ENCODE measurements at places on chromosomes 2 and 18.

DNA sequence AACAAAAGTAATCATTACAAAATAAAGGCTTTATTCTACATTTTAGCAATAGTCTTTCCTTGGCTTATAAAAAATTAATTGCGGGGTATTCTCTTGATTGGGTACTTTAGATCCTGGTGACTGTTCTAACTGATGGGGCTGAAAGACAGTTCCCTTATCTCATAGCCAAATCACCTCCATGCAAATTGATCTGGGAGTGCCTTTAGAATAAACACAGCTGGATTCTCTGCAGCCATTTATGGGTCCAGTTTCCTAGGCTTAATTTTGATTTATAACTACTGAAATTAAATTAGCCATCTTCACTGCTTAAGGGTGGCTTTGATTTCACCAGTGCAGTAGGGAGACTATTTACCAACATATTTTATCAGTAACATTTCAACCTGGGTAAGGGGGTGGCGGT is 337.1 kb downstream of the NRXN1 start:
- DNase-seq: no peak

GRCh38 chr2:30249354-30249753 is 18.0 kb downstream of the LBH start:
- DNase-seq: no peak

DNA sequence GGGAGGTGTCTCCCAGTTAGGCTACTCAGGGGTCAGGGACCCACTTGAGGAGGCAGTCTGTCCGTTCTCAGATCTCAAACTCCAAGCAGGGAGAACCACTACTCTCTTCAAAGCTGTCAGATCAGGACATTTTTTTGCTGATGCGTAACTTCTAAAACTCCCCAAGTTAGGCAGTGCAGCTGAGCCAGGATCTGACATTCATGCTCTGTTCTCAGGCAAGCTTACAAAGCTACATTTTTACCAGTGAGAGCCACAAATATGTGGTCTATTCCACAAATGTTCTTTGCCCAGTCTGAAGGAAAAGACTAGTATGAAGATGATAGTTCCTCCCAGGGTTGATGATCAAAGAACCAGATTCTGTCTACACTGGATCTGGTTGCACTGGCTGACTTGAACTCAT is 184.1 kb downstream of the MTCL1 start:
- no peak for DNase-seq

DNA sequence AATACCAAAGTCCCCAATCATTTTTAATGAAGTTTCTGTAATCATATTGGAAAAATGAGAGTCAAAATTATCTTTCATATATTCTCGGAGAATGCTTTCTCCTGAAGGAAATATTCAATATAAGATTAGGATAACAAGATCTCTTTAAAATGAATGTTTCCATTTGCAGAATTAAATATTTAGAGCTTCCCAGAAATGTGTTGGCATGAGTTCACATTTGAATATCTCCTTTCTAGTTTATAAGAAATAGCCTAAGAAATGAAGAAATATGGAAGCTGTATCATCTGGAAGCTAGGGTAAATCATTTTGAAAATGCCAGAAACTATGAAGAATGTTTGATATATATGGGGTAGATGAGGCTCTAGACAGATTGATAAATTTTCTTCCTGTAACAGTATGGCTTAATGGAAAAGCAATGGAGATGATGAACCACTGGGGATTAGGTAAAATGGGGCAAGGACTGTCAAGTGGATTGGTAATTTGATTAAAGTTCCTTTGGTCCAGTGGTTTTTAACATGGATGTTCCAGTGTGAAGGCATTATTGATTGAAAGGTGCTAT is 184.6 kb upstream of the ZNF804A start:
- DNase-seq: no peak

- no peak for DNase-seq
Measured at GRCh38 chr2:42060028-42060427, 12.2 kb downstream of the PKDCC start.

DNA sequence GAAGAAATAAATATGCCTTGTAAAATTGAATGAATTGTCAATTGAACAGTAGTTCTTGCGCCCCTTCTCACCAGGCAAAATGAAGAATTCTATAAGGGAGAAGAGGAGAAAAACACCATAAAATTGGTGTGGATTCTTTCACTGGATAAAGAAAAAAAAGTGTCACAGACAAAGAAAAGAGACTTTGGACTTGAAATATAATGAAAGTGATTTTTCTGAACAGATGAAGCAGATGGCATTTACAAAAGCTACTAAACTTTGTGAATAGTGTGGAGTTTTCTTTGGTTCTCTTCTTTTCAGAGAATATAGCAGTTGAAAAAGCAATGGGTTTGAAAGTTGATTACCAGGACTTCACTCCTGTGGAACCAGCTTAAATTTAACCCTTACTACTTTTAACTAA is 945.7 kb downstream of the DSC3 start:
- DNase-seq: no peak

GRCh38 chr2:239605976-239606375 is 205.2 kb upstream of the HDAC4 start:
- no peak for DNase-seq

- DNase-seq: no peak
Measured at GRCh38 chr2:207792244-207792785, 22.6 kb upstream of the FZD5 start.

GRCh38 chr18:75551071-75551470 is 123.6 kb upstream of the SMIM21 start:
- DNase-seq: no peak

- DNase-seq: no peak
Measured at GRCh38 chr2:74383254-74383653, 3.1 kb upstream of the DCTN1 start.

GRCh38 chr2:151357359-151357758 is at the start of gene TNFAIP6:
TNFAIP6 (plus strand) TSS chr2:151357592; CDS start chr2:151357667, 75 bp downstream.
- no peak for DNase-seq

- DNase-seq: no peak
Measured at GRCh38 chr2:238167761-238168160, 9.0 kb downstream of the ERFE start.

DNA sequence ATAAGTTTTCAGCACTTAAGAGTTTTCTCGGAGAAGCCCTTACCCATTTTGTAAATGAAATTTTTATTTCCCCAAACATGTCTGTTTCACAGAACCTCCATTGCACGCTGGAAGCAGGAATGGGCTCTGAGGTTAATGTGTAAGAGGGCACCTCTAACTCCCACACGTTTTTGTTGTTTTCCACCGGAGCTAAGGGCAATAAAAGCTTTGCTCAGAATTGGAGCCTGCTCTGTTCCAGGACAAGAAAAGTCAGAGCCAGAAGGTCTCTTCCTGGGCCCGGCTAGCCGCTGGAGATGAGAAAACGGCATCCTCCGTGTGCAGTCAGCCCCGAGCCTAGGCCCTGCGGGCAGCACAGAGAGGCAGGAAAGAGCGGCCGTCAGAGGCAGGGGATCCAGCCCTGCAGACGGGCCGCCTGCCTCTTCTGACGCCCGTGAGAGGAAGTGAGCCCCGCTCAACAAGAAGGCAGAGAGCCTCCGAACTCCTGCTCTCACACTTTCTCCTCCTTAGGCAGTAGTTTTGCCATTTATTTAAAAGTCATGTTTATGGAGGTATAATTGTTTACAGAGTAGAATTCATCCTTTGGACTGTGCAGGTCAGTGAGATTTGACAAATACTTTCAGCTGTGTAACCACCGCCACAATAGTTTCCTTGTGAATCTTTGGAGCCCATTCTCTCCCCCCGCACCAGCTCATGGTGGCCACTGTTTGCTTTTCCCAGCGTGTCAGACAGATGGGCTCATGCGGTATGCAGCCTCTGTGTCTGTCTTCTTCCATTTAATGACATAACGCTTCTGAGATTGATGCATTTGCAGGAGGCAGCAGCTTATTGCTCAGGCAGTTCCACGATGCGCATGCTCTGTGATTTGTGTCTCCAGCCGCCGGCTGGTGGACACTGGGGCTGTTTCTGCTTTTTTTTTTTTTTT is 117.3 kb downstream of the GALR1 start:
- DNase-seq: no peak

GRCh38 chr18:57741273-57741672 is 61.8 kb downstream of the ATP8B1 start:
- DNase-seq: no peak

- DNase-seq: no peak
Measured at GRCh38 chr2:55906993-55907392, 16.6 kb downstream of the EFEMP1 start.

GRCh38 chr2:54597153-54597848 is 126.2 kb upstream of the EML6 start:
- no peak for DNase-seq

GRCh38 chr2:241894681-241895426 is 25.3 kb downstream of the RTP5 start:
- DNase-seq: no peak

- no peak for DNase-seq
Measured at GRCh38 chr2:28209261-28209691, 183.4 kb upstream of the FOSL2 start.

- no peak for DNase-seq
Measured at GRCh38 chr2:15159206-15159605, 401.9 kb downstream of the NBAS start.

DNA sequence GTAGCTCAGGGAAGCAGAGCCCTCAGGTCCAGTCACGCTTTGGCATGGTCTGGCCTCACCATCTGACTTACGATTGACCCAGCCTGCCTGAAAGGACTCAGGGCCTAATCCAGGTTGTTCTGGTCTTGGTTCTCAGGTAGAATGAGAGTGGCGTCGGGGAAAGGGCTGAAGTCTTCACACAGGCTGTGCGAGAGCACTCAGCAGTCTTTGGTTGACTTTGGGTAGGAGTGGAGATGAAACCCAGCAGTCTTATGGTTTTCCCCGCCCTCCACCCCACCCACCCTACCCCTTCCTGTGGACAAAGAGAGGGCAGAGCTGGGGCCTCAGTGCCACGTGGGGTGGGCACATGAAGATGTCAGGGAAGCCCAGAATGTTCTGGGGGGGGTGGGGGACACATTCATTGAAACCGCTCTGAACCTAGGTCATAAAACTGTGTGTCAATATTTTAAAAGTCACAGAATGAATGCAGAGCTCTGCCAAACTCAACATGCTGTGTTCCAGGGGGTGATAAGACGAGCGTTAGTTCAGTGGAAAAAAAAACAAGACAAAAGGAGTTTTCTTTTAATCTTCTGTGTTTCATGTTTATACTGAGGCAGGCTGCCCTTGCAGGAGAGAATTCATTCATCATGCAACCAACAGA is 58.6 kb upstream of the ALPP start:
- no peak for DNase-seq

DNA sequence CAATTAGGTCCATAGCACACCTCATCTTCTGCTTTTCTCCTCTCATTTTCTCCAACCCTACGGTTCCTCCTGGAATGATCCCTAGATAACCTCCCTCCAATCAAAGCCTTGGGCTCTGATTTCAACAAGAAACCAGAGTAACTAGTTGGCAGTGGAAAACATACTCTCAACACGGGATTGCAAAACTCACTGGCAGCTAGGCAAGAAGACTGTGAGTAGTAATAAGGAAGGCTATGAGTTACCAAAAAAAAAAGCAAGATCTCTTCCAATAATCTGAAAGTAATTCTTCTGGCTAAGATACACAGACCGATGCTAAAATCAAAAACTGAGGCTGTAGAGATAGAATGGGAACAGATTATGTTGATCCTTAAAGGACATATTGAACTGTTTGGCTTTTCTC is 28.4 kb upstream of the CCDC102B start:
- DNase-seq: no peak

DNA sequence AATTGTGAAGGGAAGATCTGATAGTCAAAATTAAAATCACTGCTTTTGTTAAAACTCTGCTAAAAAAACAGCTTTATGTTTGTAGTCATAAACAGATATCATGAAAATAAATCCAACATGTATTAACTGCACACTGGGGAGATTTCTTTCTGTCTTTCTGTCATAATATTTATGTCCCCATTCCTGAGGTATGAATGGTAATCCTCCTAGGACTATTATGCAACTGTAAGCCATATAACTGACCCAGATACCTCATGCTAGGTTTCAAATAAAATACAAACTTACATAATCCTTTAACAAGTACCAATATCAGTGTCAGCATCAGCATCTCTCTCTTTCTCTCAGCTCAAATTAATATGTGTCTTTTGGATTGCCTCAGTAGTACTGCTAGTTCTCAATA is 18.2 kb downstream of the IFIH1 start:
- DNase-seq: no peak

DNA sequence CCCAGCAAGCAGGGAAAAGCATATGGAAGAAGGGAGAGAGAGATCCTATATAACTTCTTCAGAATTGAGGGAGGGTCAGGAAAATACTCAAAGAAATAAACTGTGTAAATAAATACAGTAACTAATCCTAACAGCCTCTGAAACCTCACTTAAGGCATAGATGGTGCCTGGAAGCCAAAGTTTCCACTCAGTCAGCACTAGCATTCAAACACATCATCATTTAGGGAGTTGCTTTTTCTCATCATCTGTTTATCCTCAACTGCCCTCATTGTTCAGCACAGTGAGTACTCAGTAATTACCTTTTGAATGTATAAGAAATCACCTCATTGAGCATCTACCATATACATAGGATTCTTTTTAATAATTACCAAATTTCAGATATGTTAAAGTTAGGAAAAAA is 262.9 kb downstream of the C1D start:
- no peak for DNase-seq

GRCh38 chr2:20141806-20142205 is 83.1 kb downstream of the SDC1 start:
- DNase-seq: no peak

- no peak for DNase-seq
Measured at GRCh38 chr2:105797298-105797819, 52.6 kb downstream of the NCK2 start.

DNA sequence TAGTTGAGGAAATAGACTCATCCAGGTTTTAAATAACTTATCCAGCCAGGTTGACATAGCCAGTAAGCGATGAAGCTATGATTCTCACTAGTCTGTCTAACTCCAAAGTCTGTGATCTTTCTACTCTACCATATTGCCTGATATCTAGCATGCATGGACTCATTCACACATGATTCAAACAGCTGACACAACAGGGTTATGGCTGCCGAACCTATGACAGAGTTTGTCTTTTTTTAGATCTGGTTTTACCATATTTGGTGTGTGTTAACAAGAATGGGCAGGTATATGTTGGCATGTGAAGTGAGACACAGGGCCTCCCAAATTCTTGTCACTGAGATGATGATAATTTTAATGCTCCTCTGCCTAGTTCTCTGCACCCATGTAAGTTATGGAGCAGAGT is 210.6 kb downstream of the BABAM2 start:
- no peak for DNase-seq

DNA sequence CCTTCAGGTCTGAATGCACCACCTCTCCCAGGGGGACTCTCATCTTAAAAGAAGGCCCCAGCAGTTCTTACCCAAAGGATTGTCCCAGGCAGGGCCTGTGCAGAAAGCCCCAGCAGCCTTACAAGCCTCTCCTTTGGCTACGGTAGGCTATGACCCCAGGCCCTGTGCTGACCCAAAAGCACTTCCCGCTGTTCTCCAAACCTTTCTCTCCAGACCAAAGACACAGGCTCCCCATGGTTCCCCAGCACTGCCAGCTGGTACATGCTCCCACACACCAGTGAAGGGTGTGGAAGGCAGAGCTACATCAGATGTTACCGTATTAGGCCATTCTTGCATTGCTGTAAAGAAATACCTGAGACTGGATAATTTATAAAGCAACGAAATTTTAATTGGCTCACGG is 35.4 kb downstream of the LBH start:
- no peak for DNase-seq

Data from CD4-positive, alpha-beta T cell treated with Interleukin-15 for 4 hours (primary cell).